Stimulated activated CD4-positive, alpha-beta T cell treated with anti-CD3 and anti-CD28 coated beads, Interleukin-4, amount 100 ng/mL, for 24 hours (primary cell): ENCODE measurements at places on chromosomes 11 and 22.

- DNase-seq = no peak
Observed at GRCh38 chr11:78259777-78260487, 71.2 kb downstream of the USP35 start.

- no peak for DNase-seq
Observed at GRCh38 chr11:131499199-131499598, 128.8 kb downstream of the NTM start.

DNA sequence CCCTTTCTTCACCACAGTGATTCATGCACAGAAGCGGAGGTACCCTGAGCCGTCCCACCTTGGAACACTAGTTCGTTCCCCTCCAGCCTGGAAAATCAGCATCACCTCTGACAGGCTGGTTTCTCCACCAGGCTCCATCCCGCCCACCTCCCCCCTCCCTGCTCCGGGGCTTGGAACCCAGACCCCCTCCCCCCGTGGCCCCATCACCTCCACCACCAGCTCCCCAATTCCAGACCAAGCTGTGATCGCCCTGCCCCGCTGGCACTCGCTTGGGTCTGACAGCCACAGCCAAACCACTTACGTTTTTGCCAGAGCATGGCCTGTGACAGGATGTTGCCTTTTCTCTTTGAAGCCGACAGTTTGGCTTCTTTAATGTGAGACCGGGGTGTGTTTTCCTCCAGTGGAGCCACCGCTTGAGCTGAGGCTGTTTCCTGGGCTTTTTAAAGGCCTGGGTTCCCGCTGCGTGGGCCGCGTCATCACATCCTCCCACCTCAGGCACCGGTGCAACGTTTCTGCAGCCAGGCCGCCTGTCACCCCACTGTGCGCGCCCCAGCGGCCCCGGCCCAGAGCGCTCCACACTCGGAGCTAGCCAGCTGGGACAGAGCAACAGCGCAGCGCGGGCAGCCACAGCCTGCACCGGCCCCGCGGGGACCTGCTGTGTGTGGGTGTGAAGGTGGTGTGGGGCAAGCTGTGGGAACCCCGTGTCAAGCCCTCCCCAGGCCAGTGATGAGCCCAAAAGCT is at the start of gene POU2AF1:
Gene POU2AF1, minus strand, starts transcription at position 415 of the 741 bp plus-strand sequence. Its CDS starts 98 bp downstream, at position 317.
- peak; percentile 85 for DNase-seq

- no peak for DNase-seq
Observed at GRCh38 chr11:11752679-11753078, 89.1 kb upstream of the USP47 start.

DNA sequence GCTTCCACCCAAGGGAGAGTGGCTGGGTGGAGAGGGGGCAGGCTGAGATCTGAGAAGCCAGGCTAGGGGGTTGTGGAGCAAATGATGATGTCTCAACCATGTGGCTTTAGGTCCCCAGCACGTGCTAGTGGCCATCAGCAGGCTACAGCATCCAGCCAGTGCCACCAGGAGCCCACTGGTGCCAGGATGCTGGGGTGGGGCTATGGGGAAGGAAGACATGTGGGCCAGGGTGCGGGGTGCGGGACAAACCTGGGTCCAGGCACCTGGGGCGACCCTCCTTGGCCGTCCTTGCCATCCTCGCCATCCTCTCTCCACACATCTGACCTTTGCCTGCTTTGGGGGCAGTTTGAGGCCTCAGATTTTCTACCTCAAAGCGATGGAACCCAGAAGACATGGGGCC is 104.3 kb downstream of the KCNQ1 start:
- DNase-seq = no peak

GRCh38 chr11:69101115-69101791 is 52.5 kb downstream of the TPCN2 start:
- peak; percentile 79 for DNase-seq
